Ovary (tissue), 10 donors: ENCODE measurements at places on chromosomes 2 and 18. TPM values are rescaled to one million over a fixed set of nuclear protein-coding genes. Genes with fewer than 3 reads are reported as not detected.

DNA sequence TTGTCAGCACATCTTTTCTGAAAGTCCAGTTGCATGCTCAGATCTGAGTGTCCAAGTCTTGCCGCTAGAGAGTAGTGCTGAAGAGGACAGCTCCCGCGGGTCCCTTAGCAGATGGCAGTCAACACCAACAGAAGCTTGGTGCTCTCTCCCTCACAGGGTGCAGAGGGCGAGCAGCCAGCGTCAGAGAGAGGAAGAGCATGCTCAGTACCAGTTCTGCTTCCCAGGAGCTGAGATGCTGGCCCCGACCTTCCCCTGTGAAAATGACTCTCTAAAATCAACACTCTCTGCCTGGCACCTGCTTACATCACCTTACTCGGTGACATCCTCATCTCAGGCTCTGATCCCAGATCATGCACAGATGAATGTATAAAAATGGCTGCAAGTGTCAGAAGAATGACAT is 86.0 kb upstream of the TWIST2 start:
- DNase-seq = no peak

- no peak for DNase-seq
Observed at GRCh38 chr2:41955316-41956043, 92.3 kb upstream of the PKDCC start.

DNA sequence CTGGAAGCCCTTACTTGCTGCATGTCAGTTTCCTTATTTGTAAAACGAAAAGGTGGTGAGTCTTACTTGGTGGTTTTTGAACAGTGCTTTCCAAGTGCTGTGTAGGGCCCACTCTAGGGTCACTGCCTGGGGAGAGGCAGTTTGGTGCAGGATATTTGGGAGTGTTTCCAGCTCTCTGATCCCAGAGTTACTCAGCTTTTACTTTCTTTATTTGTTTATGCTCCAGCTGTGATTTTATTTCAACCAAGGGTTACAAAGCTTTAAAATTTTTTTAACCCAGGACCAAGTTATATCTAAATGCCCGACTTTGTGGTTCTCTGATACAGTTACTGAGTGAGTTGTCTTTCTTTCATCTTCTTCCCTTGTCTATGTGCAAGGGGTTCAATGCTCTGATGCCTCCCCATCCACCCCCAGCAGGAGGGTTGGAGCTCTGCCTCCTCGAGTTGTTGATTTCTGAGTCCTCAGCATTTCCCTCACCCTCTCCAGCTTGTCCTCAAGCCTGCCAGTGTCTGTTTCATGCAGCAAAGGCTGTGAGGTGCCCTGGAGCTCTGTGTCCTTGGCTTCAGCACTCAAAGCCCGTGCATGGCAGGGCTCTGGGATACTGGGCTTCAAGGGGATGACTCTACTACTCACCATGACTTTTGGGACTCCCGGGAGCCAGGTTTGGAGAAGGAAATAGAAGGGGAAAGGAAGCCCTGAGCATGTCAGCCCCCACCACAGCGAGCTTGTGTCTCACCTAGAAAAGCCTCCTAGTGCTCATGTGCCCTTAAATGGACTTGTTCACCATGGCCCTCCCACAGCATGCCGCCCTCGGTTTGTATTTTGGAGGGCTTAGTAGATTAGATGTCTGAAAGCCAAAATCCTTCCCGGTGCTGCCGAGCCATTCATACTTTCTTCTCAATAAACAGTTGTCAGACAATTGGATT is 236.8 kb downstream of the SETBP1 start:
- DNase-seq = no peak

DNA sequence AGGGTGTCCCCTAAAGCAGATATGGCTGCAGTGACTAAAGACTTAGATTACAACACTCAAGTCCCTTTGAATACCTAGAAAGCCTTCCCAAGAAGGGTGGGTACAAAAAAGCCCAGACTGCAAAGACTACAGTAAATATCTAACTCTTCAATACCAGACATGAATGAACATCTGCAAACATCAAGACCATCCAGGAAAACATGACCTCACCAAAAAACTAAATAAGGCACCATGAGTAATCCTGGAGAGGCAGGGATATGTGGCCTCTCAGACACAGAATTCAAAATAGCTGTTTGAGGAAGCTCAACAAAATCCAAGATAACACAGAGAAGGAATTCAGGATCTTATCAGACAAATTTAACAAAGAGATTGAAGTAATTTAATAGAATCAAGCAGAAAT is 138.2 kb upstream of the OTOS start:
- DNase-seq = no peak

GRCh38 chr2:232372231-232373208 is 6.0 kb upstream of the ALPP start:
- no peak for DNase-seq

GRCh38 chr2:189782221-189782671 is 1.9 kb downstream of the ORMDL1 start:
- DNase-seq = no peak

DNA sequence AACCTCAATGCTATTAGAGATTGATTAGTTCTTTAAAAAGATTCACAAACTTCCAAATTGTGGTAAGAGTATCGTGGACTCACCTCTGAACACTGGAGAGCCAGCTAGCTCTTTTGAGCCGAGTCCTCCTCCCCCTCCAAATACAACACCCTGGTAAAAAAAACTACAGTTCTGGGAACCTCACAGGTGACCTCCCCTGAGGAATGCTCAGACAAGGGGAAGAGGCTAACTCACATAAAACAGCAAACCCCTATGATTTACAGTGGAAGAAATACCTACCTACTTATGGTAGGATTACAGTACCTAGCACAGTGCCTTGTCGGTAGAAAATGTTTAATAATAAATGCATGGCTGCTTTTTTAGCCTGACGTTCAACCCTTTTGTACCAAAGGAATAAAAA is 8.4 kb downstream of the ZNF24 start:
- DNase-seq = no peak

Gene MDH1B
- total RNA-seq = 1.3 TPM

Gene ANKRD30BL
- 2.1 TPM for total RNA-seq

Gene SLC4A3
- 29.6 TPM for total RNA-seq

Gene CCT4
- total RNA-seq = 200 TPM
